Effector CD8-positive, alpha-beta T cell (primary cell): ENCODE measurements at places on chromosomes 1 and 21.

GRCh38 chr1:222596696-222597095 lies 7.0 kb upstream of the TAF1A start:
- DNase-seq: no peak

DNA sequence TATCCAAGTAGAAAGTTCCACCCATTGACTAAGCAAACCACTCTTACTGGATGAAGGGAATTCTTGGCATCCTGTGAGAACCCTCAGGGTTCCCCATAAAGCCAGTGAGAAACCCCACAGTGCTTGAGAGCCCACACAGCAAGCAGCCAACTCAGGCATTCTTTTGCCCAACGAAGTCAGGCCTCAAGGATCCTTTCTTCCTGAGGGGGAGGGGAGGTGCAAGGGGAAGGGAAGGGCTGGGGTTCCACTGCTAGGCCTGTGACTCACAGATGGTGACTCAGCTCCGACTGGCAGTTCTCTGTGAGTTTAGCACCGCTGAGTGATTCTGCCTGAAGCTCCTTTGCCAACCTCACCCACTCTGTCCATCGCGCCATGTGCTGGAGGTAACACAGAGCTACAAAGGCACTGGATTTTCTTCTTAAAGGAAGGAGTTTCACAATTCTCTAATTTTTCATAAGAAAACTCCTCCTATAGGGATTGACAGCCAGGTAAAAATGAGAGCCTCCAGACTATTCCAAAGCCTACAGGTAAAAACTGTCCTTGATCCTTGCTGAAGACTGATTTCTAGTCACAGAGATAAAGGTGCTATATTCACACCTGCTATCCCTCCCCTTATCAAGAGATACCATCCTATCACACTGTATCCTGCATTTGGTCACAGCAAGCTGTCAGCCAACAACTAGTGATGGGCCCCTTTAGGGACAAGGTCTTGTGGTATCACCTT lies 4.8 kb downstream of the ENO1 start:
- no peak for DNase-seq

GRCh38 chr1:10874351-10874750 lies 77.9 kb upstream of the CASZ1 start:
- DNase-seq: no peak

GRCh38 chr1:36692465-36693160 lies 209.9 kb upstream of the CSF3R start:
- no peak for DNase-seq

GRCh38 chr1:207205614-207206061 lies 101.6 kb downstream of the C4BPA start:
- no peak for DNase-seq

DNA sequence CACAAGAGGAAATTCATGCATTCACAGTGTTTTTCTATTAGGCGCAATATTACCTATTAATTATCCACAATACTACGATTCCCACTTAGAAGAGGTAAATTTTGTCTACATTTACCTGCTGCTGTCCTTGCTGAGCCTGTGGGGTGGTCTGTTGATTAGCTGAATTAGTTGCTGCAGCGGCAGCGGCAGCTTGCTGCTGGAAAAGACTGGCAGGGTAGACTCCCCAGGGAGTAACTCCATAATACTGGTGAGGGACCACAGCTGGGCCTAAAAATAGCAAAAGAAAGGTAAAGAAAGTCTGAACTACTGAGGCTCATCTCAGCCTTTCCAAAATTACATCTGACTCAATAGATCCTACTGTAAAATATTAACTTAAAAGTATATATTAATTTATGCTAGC lies 66.0 kb upstream of the SDC3 start:
- no peak for DNase-seq

GRCh38 chr1:11697188-11697892 lies 5.8 kb downstream of the DRAXIN start:
- DNase-seq: no peak

DNA sequence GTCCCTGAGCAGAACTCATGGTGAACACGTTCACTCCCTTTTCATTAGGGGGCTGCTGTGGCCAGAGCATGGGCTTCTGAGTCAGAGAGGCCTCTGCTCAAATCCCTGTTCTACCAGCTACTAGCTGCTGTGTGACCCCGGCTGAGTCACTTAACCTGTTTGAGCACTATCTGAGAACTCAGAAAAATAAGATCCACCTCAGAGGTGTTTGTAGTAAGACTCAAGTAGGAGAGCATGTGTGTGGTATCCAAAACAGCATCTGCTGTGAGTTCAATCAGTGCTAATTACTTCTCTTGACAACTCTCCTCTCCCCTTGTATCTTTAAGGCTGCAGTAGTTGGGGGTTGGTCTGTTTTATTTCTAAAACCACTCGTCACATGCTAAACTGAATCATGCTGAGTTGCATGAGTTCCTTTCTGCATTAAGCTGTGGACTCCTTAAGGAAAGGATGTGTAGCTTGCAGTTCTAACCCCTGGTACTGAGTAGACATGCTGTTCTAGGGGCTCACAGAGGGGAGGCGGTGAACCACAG lies 39.7 kb upstream of the JUN start:
- no peak for DNase-seq

DNA sequence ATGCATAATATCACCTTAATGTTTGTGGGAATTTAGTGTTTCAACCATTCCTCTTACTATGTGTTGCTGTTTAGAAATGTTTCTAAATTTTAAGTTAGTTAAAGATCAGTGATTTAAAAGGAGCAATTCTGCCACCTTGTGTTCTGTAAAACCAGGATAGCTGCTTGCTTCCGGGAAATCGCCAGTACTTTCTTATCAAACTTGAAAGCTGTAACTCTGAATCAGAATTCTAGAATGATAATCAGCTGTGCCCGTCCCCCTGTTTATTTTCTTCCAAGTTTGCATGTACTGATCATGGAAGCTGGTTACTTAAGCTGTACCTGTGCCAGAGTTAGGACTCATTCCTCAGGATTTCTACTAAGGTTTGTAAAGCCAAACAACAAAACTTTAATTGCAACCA lies 656.4 kb downstream of the LTN1 start:
- no peak for DNase-seq

- no peak for DNase-seq
Observed at GRCh38 chr1:154703170-154703569, 95.2 kb upstream of the ADAR start.

GRCh38 chr1:107264561-107264960 lies 123.7 kb downstream of the NTNG1 start:
- DNase-seq: no peak

DNA sequence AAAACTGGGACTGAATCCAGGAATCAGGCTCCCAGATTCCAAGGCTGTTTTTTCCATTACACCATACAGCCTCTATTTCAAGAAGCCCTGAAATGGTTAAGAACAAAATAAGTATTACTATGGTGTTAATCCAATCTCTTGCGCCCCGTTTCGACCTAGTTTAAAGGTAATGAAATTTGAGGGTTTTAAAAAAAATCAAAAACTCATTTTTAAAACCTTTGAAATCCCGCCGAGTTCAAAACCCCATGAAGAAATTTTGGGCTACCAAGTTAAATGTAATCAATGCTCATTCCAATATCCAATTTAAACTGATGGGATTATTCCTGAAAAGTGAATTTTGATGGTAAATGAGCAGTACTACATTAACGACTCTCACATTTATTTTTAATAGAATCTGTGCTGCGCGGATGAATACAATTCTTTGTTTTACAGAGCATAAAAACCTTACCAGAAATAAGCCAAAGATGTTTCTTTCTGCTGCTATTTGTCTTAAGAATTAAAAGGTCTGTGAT lies 767 bp upstream of the EGLN1 start:
- DNase-seq: no peak

DNA sequence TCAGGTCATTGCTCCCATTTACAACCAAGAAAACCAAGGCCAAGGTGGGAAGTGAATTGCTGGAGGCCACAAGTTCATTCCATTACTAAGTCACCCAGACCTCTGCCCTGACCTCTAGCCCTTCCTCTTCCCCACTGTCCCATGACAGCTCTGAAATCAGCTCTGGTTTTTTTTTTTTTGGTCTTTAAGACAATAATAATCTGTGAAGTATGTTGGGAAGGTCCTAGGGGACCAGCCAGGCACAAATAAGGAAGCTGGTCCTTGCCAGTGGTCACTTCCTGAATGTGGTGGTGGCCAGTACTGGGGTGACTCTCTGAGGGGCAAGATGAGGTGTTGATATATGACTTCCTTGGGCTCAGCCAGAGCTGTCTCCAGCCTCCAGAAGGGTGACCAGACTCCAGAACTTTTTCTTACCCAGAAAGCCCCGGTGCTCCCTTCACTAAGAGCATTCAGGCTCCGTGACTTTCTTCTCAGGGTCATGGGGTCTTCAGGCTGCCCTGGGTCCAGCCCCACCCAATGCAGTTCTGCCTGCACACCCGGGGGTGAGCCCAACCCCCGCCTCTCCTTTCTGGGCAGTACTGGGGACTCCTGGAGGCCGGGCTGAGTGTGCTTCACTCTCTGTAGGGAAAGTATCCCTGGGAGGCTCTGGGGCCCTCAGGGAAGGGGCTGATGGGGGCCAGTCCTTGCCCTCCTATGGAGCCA lies 159.6 kb downstream of the PTPRU start:
- no peak for DNase-seq

GRCh38 chr1:179871940-179872339 lies 5.7 kb downstream of the TOR1AIP2 start:
- DNase-seq: no peak

DNA sequence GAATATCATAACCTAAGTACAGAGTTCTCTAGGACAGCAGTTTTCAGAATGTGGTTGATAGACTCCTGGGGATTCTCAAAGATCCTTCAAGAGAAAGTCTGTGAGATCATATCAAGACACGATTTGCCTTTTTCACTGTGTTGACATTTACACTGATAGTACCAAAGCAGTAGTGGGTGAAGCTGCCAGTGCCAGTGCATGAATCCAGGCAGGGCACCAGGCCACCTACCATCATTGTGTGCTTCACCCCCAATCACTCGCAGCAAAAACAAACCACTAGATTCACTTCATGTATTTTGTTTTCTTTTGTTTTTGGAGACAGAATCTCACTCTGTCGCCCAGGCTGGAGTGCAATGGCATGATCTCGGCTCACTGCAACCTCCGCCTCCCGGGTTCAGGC lies 23.9 kb downstream of the DNAJC16 start:
- DNase-seq: no peak

- DNase-seq: no peak
Observed at GRCh38 chr1:214843281-214843680, 239.3 kb upstream of the KCNK2 start.

GRCh38 chr1:72284084-72284347 lies 1.7 kb upstream of the NEGR1 start:
- DNase-seq: no peak

GRCh38 chr1:41021526-41022308 lies at the start of gene SLFNL1:
Gene SLFNL1 (minus strand): TSS chr1:41021725. CDS start chr1:41020660, 1,065 bp downstream.
- DNase-seq: no peak

GRCh38 chr1:71295350-71295749 lies 214.5 kb upstream of the ZRANB2 start:
- DNase-seq: no peak

DNA sequence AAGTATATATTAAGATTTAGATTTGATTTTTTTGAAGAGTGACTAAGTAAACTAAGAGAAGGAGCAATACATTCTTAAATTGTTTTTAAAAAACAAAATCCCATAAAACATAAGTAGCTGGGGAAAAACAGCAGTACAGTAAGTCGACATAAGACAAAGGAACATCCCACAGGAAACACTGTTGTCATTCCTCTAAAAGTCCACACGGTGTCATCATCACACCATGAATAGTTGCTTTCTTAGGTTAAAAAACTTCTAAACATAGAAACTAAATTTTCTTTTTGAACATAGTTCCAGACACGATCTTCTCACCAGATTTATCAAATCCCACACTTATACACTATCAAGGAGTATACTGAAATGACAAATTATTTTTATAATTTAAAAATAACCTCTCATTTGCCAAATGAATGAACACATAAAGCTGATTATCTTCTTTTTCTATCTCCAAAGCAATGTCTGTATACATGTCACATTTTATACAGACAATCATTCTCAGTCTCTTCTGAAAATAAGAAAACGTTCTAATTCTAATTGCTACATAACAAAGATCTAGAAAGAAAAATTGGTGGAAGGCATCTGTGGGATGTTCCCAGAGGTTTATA lies 15.8 kb downstream of the ODF2L start:
- no peak for DNase-seq

- no peak for DNase-seq
Observed at GRCh38 chr1:2322065-2322571, 69.2 kb downstream of the MORN1 start.

GRCh38 chr1:5099558-5099957 lies 445.1 kb downstream of the AJAP1 start:
- no peak for DNase-seq

DNA sequence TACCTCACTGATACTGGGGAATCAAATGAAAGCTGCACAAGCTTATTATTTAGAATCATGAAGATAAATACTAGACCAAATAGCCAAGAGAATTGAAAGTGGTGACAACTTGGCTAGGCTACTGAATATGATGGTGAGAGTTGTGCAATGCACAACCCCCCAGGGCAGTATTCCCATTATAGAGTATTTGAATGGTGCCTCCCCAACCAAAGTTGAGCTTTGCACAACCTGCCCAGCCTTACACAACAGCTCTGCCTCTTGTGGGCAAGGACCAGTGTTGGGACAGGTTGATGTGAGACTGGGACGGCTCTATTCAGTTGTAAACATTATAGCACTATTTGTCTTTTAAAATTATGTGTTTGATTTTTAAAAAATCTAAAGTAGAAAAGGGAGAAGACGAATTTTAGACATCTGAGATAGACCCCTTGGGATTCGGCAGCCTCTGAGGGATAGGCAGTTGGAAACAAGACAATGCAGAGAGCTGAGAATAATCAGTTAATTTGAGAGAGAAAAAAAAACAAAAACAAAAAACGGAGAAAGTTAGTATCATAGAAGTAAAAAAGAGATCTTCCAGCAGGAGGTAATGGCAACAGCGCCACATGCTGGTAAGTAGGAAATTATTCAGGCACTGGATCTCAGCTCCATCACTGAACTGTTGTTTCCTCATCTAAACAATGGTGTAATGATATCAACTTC lies 91.0 kb upstream of the KCNA3 start:
- DNase-seq: no peak
